ENCODE measurements at places on chromosomes 3 and 15.

DNA sequence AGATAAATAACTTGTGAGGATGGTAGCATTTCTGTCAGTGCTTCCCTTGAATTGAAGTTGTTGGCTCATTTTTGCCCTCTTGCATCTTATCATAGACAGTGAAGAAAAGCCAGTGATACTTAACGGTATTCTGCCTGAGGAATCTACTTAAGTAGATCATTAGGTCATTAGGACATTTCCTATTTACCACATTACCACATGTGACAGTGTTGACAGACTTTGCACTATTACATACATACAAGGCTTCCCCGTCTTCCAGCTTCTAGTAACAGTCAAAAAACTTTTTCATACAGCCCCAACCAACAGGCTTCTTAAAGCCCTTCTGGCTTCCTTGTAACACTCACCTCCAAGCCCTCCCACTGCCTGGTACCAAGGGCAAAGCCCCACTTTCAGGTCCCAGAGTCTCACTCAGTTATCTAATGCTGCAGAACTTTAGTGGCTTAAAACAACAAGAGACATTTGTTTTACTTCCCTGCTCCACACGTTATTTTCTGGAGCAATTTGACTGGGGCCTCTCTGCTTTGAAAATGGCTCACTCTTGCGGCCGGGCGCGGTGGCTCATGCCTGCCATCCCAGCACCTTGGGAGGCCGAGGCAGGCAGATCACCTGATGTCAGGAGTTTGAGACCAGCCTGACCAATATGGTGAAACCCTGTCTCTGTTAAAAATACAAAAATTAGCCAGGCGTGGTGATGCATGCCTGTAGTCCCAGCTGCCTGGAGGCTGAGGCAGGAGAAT is 40.0 kb downstream of the ASB7 start:
- no peak for DNase-seq

GRCh38 chr3:87833039-87833377 is 225.8 kb downstream of the CGGBP1 start:
- no peak for DNase-seq

- DNase-seq: no peak
These were observed 48.3 kb downstream of the DENND4A start for GRCh38 chr15:65743637-65744252.

DNA sequence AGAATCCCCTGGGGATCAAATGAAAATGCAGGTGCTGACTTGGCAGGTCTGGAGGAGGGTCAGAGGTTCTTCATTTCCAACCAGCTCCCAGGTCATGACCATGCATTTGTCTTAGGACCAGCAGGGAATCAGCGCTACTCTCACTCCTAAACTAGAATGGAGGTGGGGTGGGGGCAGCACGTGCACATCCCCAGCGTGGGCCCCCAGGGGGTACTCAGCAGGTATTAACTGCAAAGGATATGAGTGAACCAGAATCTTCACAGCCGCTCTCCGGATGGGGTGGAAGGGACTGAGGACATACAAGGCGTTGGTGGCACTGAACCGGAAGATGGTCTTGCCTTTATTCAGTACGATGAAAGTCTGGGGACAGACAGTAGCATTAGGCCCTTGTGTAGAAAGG is 19.4 kb downstream of the SCN5A start:
- DNase-seq: no peak

DNA sequence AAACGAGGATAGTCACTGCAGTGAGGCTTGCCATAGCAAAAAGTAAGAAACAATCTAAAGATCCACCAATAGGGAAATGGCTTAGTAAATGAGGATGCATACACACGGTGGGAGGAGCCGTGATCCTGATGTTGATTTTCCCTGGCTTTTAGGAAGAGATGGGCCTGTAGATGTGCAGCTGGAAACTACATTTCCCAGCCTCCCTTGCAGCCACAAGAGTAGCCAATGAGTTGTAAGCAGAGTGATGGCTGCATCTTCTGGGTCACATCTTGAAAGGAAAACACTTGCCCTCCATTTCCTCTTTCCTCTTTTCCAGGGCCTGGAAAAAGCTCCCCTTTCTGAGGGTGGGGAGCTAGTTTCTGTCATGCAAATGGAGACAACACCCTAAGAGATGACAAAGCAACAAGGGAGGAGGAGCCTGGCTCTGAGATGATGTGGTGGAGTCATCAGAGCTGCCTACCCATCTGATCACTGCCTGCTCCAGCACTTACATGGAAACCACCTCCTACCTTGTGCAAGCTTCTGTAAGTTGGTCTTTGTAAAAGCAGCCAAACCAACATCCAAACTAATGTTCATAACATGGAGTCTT is 139.1 kb downstream of the TLE3 start:
- no peak for DNase-seq

DNA sequence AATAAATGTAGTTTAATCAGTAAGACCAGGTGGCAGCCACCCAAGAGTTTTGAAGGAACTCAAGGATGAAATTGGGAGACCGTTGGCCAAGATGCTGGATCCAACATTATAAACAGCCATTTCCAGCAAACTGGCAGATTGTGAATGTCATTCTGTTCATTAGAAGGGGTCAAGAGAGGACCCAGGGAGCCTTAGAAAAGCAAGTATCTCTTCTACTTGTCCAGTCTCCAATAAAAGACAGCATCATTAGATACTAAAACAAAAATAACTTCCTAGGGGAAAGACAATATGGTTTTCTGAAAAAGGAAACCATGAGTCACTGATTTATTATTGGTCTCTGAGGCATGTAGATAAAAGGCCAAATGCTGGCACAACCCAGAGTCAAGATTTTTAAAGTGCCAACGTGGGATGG is 67.9 kb downstream of the GADL1 start:
- DNase-seq: no peak

- no peak for DNase-seq
These were observed 8.3 kb downstream of the KIF23 start for GRCh38 chr15:69422336-69422895.

DNA sequence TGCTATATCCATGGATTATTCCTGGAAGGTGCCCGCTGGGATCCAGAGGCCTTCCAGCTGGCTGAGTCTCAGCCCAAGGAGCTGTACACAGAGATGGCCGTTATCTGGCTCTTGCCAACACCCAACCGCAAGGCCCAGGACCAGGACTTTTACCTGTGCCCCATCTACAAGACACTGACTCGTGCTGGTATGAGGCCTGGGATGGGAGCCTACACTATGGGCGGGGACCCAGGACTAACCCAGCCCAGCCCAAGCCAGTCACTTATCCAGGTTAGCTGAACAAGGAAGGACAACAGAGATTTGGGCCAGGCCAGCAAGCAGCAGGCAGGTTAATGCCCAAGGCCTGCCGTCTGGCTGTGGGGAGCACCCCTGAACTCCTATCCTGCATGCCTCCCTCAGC is 45.3 kb downstream of the SEMA3G start:
- DNase-seq: no peak
